A549 treated with RU486 at 1 μM for 4 hours (cell line): ENCODE measurements at places on chromosomes 7 and 10. TPM values are rescaled to one million over a fixed set of nuclear protein-coding genes. Genes with fewer than 3 reads are reported as not detected.

STAM gene
- total RNA-seq: 19.5 to 29.8 TPM (median 27.9 TPM) in 5 replicates

PLXNA4 gene
- total RNA-seq: 1.2 to 1.7 TPM (median 1.6 TPM) in 5 replicates

RAMP3 gene
- total RNA-seq: not detected in 5 replicates

FXYD4 gene
- not detected in 5 replicates for total RNA-seq

ARHGEF5 gene
- 1.6 to 2.0 TPM (median 1.6 TPM) in 5 replicates for total RNA-seq

ZNF804B gene
- total RNA-seq: not detected in 5 replicates

UTF1 gene
- 0.08 to 0.16 TPM (median 0.16 TPM) in 3 of 5 replicates, not detected in the others for total RNA-seq

PTN gene
- total RNA-seq: not detected in 5 replicates

ZNF22 gene
- 3.2 to 7.0 TPM (median 6.7 TPM) in 5 replicates for total RNA-seq
